ENCODE measurements at places on chromosomes 4 and X. TPM values are rescaled to one million over a fixed set of nuclear protein-coding genes. Genes with fewer than 3 reads are reported as not detected.
A peak's percentile ranks its signal among the peaks of the same experiment; 100 is the strongest.

DNA sequence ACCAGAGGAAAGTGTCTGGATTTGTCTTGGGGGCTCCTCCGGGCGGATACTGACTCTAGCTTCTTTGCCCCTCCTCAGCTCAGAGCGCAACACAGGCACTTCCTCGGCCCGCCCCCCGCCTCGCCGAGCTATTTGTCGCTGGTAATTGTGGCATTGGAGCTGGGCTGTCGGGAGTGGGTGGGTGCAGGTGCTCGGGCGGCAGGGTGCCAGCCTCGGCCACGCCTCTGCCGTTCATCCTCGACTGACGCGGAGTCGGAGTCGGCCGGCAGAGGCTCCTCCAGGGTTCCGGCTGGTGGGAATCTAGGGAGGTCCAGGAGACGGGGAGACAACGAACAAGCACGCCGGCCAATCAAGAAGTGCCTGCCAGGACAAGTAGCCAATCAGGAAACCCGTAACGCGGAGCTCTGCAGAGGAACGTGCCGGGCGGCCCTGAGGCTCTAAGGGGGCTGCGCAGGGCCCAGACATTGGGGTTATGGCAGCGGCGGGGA lies 3.9 kb upstream of the SYN1 start:
- DNase-seq: peak; percentile 51

- DNase-seq: no peak
Observed at GRCh38 chrX:44042116-44042515, 68.9 kb upstream of the NDP start.

GRCh38 chr4:71487344-71487920 lies 148.6 kb downstream of the SLC4A4 start:
- no peak for DNase-seq

DNA sequence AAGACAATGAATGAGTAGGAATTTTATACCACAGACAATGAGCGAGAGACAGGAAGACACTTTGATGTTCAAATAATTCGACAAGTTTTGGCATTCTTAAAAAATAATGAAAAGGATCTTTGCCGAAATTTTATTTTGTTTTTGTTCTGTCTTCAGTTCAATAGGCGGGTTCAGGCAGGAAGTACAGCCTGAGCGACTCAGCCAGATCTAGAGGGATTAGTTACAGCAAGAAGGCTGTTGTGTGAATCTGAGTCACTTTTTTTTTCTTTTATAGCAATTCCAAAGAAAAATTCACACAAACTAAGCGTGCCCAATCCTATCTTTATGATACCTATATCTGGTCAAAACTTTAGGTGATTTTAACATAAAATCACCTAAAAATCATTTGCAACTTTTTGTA lies 505.4 kb upstream of the FAM241A start:
- no peak for DNase-seq

DNA sequence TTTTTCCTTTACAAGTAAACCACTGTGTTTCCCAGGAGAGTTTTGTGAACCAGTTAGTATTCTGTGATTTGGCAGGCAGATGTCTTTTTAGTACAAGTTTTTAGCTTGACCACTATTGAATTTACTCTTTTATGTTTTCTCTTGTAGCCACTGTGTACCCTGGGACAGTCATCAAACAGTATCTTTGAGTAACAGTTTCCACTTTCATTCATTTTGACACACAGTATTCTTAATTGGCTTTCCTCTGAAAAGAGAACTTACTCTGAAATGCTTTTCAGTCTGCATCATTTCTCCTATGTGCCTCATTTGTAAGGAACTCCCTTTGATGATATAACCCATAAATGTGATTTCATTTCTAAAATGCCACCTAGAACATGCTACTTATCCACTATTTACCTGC lies 476.5 kb downstream of the PDGFC start:
- no peak for DNase-seq

DNA sequence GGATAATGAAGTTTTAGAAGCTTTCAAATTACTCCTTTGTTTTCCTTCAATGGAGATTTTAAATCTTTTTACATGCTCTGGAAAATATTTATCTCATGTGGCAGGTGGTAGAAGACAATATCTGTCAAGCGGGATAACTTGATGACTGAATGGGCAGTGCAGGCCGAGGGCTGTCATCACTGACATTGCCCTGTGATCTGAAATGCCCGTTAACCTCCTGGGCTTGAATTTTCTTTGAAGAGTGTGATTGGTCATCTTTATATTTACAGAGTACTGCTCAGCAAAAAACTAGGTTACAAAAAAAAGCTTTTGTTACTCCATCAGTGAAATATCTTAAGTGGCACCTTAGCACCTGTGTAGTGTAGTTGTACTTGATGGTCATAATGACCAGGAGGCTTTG lies 147.5 kb downstream of the GATB start:
- no peak for DNase-seq

DNA sequence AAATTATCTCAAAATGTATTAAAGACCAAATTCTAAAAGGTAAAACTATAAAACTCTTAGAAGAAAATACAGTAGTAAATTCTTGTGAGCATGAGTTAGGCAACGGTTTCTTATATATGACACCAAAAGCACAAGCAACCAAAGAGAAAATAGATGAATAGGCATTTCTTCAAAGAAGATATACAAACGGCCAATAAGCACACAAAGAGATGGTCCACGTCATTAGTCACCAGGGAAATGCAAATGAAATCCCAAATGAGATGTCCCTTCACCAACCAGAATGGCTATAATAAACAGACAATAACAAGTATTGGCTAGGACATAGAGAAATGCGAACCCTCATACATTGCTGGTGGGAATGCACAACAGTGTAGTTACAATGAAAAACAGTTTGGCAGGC lies 44.6 kb downstream of the RAB33A start:
- no peak for DNase-seq

DNA sequence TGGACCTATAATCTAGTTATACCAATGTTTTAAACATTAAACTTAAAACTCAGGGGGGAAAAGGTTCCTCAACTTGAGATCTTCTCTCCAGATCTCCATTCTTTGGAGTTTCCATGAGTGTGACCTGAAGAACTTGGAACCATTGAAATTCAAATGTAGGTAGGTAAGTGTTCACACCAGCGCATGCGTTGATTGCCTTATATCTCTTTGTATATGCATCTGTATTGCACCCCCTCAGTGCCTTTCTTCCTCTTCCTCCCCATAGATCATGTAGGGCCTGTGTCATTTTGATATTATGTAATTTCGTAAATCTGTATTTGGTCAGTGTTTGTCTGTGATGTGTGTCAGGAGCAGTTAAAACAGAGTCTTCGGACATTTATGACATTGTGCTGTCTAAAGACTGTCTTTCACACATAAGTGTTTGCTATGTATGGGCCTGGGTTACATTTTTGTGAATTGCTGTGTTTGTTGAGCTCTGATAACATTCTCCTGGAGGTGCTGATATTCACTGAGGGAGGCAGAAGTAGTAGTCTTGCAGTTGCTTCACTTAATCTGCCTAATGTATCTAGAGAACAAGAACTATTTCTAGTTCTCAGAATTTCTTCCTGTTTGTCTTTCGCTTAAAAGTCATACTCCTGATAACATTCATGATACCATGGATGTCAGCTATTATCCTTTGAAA lies 126.3 kb downstream of the RAP1GDS1 start:
- no peak for DNase-seq

GRCh38 chrX:54758114-54759055 lies 39.7 kb downstream of the ITIH6 start:
- DNase-seq: no peak

Gene SPOCK3
- total RNA-seq: 1.9 TPM

Gene CWH43
- total RNA-seq: not detected

Gene PHEX
- total RNA-seq: 0.46 TPM

Gene SLC10A3
- 13.9 TPM for total RNA-seq

Gene DCX
- 0.26 TPM for total RNA-seq

Gene POU4F2
- 0.59 TPM for total RNA-seq

Gene ZNF185
- 2.1 TPM for total RNA-seq
